Hematopoietic multipotent progenitor cell treated with erythropoietin and hydrocortisone succinate and interleukin-3 and kit ligand, for 4 days (in vitro differentiated cells): ENCODE measurements at places on chromosomes 1 and 21.
A peak's percentile ranks its signal among the peaks of the same experiment; 100 is the strongest.

DNA sequence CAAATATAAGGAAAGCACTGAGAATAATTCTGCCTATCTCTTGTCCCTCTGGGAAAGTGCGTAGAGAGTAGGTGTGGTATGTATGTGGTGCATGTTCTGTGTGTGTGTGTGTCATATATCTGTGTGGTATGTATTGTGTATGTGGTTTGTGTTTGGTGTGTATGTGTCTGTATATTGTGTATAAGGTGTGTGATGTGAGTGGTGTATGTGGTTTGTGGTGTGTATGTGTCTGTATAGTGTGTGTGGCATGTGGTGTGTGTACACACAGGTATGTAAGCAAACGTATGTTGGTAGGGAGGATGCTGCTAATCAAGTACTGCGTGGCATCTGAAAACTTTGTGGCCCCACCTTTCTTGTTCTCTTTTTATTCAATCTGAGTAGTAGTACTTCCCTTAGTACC, 68.3 kb upstream of the LAX1 start:
- no peak for DNase-seq

GRCh38 chr21:35025206-35026152, 23.6 kb downstream of the RUNX1 start:
- no peak for DNase-seq

DNA sequence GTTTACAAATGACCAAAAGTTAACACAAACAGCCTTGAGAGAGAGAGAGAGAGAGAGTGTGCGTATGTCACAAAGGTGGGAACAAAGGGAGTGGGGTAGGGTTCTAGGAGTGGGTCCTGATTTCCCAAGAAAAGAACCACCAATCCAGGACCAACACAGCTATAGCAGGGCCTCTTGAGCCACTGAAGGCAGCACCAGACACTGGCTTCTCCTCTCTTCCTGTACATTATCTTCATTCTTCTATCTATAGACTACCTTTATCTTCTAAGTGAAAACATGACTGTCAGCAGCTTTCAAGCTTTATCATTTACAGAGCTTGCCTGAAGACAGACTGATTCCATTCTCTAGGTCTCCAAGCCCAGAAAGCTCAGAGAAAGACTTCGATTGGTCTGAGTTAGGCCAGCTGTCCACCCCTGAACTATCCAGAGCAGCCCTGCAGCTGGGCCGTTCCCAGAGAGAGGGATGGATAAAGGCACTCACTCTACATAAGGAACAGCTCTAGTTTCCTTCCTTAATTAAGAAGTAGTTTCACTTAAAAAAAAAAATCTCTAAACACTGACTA, 11.2 kb downstream of the ALG14 start:
- DNase-seq: no peak

DNA sequence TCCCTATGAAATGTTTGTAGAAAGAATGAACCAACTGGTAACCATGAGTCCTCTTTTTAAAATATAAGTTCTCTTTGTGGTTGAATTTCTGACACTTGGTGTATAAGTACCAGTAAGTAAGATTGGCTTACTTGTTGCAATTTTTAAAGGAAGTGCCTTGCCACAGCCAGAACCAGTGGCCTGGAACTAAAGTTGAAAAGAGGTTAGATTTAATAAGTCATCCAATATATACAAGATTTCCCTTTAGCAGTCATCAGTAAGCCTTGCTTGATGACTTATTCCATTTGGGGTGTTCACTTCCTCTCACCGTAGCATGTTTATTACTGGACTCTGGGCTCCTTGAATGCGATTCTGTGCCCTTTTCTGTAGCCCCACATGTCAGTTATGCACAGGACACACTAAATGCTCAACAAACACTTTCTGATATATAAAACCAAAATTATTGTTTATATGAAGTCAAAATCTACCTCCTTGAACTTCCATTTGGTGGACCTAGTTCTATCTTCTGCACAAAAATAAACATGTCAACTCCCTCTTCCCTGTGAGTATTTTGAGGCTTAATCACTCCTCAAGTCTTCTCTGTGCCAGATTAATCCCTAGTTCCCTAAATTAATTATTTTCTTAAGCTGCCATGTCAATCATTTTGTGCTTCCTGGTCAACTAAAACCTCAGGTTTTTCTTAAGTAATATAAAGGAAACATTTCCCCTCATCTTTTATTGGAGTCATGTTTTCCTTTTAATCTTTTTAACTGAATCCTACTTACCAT, 218.1 kb downstream of the ST6GALNAC3 start:
- no peak for DNase-seq

GRCh38 chr1:171841931-171842761, 848 bp downstream of the DNM3 start:
- peak; percentile 40 for DNase-seq

DNA sequence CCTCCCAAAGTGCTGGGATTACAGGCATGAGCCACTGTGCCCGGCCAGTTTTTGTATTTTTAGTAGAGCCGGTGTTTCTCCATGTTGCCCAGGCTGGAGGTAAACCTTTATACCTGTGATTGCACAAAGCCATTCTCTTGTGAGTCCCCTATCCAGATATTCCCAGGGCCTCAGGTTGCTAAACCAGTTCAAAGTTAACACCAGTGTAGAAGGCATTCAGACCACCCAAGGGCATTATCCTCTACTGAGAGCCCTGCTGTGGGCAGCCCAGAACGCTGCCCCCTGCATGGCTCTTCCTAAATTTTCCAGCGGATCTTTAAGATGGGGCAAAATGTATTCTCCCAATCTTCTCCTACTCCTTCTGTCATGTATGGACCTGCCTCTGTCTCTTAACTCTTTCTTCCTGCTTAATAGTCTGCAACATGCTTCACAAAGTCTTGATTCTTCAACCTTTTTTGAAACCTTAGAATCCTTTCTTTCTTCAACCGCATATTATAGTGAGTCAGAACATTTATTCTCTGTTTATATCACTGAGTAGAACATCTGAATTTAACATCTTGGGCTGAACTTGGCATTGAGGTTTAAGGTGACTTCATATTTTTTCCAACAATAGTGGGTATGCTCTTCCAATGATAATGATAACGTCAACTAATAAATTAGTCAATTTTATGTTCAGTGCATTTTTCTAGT, 36.0 kb downstream of the UBE4B start:
- DNase-seq: no peak
